ENCODE measurements at places on chromosomes 3 and 15.
A peak's percentile ranks its signal among the peaks of the same experiment; 100 is the strongest.

GRCh38 chr3:37024092-37024491 is 30.8 kb downstream of the MLH1 start:
- no peak for DNase-seq

DNA sequence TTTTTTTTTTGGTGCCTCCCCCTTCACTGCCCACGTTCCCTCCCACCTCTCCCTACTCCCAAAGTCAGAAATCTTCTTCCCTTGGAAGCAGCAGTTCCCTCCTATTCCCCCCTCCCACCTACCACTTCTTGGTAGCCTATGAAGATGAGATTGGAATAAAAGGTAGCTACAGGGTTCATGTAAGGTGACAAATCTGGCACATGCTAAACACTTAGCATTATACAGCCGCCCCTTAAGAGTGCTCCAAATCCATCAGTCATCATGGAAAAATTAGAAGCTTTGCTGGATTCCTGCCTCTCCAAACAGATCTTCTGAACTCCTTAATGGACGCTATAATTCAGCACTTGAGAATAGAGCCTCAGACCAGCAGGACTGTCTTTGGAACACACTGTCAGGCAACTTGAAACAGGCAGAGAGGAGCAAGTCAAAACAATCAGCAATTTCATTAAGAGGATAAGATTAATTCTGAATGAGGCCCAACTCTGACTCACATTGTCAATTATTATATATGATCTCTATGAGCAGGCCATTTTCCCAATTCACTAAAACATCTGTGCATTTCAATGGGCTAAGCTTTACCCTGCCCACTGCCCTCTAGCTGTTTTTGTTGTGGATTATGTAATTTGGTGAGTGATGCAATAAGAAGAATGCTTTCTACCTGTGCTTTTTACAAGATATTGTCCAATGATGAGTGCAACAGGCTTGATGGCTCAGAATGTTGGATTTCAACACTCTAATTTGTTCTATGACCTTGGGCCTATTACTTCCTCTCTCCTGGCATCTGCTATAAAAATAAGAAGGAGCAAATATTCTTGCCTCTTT is 34.6 kb upstream of the SPRED1 start:
- no peak for DNase-seq

- no peak for DNase-seq
Measured at GRCh38 chr3:11438646-11439045, 166.4 kb downstream of the ATG7 start.

- peak; percentile 42 for DNase-seq
Measured at GRCh38 chr15:70584838-70585706, 178.3 kb downstream of the UACA start.

GRCh38 chr3:72177075-72178050 is 392.4 kb upstream of the PROK2 start:
- no peak for DNase-seq

DNA sequence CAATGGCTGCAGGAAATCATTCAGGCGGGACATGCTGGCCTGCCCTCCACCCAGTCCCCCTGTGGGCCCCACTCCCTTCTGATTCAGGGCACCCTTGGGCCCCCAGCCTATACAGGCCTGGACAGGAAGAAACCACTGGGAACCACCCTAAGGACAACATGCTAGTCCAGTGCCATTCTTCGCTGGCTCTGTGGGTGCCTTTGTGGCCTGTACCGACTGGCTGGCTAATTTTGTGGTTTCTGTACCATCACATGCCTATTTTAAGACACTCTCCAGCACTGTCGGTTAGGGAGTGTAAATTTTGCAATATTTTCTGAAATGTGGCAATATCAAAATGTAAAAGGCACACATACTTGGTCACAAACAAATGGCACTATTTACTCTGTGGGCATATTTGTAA is 61.4 kb upstream of the POLG start:
- DNase-seq, result no peak

DNA sequence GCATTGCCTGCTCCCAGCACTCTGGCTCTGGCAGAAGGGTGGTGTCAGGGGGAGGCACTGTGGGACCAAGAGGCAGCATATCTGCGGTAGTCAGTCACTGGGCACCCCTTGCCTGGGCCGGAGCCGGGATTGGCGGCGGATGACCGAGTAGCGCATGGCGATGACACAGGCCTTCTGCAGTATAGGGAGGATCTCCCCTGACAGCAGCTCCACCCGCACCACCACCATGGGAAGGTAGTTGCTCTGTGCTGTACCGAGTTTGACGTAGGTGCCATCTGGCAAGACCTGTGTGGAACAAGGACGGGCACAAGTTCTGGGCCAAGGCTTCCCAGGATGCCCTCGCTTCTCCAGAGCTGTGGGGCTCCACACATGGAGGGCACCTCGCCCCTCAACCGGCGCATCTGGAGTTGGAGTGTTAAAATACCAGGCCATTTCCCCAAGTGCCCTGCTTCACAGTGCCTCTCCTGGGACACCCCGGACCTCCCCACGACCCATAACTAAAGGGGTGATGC is 6.6 kb downstream of the ACOX2 start:
- DNase-seq, result no peak

DNA sequence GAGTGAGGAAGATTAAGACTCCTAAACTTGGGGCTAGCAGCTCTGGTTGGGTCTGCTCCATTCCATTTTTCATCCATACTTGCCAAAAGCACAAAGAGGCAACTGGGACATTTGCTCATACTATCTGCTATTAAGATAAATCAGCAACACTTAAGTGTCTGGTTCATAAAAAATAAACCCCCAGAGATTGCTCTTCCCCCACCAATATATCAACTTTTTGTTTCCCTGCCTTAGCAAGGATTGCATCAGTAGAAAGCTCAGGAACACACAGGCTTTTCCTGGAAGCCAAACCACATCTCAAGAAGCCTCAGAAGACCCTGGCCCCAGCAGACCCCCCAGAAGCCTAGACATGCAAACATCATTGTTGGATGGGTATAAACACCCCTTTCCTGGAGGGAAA is 232.4 kb upstream of the WNT5A start:
- DNase-seq, result no peak

DNA sequence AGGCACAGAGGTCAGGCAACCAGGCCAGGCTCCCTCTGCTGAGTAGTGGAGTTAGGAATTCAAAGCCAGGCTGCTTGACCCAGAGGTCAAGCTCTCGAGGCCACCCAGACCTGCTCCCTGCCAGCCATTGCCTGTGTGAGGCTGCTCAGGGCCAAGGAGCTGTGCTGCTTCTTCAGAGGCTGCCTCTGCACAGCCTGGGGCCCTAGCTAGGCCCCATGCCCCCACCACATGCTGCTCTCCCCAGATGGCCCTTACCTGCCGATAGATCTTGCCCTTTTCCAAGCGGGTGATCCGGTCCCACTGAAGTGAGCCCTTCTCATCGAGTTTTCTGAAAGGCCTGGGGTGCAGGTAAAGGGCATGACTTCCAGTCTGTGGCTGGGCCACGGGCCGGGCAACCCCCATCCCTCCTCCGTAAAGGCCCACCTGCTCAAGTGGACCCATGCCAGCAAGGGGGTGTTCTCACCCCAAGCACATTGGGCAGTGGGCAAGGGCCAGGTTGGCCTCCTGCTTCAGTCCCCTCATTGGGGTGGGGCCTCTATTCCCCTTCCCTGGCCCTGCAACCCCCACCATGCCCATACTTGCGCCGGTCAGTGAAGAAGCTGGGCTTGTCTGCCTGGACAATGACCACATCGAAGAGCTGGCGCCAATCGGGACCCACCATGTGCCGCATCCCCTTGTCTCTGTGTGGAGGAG is 6.5 kb downstream of the NT5DC2 start:
- DNase-seq, result no peak

DNA sequence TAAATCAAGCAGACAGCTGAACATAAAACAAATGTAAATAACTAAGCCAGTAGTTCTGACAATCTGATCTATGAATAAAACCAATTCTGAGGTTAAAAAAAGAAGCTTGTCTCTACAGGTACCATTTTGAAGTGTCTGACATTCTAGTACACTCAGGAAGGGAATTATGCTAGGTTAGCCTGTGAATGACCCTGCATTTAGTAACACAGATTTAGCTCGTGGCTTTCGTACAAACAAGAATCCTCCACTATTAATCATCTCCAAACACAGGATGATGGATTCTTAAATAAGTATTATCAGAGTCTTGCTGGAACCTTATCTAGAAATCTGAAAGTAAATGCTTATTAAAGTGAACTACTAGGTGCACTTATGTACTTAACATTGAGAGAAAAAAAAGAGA is 1120.1 kb downstream of the ROBO1 start:
- no peak for DNase-seq

DNA sequence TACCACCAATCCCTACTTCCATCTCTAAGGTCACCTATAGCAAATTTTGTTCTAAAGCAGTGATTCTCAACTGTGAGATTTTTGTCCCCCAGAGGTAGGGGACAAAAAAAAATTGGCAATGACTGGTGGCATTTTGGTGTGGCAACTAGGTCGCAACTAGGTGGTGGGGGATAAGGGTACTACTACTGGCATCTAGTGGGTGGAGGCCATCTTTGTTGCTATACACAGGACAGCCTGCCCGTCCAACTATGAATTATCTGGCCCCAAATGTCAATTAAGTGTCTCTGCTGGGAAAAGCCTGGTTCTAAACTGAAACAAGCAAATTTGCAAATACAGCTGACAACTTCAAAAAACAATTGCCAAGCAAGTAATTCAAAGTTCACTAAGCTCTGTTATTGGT is 1.4 kb downstream of the MTMR10 start:
- DNase-seq, result no peak

- DNase-seq, result no peak
Measured at GRCh38 chr3:43014956-43015355, 35.8 kb downstream of the GASK1A start.

- peak; percentile 99 for DNase-seq
Measured at GRCh38 chr3:186108941-186109865, at the start of gene ETV5. Gene ETV5 (minus strand): TSS chr3:186109089. CDS start chr3:186105868, 3,221 bp downstream.

DNA sequence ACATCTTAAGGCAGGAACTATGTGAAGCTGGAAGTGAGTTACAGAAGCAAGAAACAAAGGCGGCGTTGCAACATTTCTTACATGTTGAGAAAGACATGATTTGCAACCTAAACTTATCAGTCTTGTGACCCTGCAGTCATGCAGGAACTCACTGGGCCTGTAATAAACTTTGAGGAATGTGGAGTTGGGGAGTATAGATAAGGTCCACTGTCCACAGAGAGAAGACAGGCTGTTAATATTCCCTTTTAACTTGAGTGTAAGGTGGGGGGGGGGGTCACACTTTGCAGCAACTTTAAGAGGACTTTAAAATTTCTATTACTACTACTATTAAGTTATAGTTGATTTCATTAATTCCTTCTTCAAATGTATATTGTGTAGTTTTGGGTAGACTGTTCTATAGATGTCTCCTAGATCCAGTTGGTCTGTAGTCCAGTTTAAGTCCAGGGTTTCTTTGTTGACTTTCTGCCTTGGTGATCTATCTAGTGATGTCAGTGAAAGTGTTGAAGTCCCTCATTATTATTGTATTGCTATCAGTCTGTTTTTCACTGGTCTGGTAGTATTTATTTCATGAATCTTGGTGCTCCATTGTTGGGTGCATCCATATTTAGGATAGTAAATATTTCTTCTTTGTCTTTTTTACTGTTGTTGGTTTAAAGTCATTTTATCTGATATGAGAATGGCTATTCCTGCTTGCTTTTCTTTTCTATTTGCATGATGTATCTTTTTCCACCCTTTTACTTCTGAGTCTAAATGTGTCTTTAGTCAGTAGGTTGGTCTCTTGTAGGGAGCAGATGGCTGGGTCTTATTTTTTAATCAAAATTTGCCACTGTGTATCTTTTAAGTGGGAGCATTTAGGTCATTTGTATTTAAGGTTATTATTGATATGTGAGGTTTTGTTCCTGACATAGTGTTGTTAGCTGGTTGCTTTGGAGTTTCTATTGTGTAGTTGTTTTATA is 15.6 kb upstream of the FAM98B start:
- DNase-seq, result no peak

DNA sequence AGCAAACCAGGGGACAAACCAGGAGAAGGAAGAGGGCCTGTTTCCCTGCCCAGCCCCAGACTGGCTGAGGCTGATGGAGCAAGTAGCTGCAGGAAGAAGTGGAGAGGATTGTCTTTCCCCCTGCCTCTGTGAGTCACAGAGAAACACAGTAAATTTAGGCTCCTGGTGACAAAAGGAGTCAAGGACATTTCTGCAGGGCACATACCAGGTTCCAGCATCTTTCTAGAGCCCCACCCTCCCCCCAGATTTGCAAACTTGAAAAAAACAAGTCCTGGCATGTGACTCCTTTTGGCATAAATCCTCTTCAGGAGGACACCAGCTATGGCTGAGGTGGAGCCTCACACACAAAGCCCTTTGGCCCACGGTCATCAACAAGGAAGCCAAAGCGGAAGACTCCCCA is 17.8 kb downstream of the PLD1 start:
- no peak for DNase-seq

- DNase-seq, result no peak
Measured at GRCh38 chr15:71777216-71777943, 33.0 kb upstream of the NR2E3 start.

- no peak for DNase-seq
Measured at GRCh38 chr3:134252766-134253165, 2.1 kb upstream of the RYK start.

DNA sequence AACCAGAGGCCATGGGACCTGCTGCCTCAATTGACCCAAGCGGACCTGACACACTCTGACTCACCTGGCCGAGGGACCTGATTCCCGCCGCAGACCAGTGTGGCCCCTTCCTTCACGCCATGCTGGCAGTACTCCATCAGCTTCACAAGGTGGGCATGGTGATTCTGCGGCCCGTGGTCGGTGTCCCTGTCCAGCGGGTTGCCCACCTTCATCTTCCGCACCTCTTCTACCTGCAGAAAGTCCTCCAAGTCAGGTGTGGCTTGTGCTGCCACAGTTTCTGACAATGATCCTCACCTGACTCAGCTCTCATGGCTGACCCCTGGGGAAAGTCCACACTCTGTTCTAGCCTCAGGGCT is 25.9 kb upstream of the SLC41A3 start:
- no peak for DNase-seq

DNA sequence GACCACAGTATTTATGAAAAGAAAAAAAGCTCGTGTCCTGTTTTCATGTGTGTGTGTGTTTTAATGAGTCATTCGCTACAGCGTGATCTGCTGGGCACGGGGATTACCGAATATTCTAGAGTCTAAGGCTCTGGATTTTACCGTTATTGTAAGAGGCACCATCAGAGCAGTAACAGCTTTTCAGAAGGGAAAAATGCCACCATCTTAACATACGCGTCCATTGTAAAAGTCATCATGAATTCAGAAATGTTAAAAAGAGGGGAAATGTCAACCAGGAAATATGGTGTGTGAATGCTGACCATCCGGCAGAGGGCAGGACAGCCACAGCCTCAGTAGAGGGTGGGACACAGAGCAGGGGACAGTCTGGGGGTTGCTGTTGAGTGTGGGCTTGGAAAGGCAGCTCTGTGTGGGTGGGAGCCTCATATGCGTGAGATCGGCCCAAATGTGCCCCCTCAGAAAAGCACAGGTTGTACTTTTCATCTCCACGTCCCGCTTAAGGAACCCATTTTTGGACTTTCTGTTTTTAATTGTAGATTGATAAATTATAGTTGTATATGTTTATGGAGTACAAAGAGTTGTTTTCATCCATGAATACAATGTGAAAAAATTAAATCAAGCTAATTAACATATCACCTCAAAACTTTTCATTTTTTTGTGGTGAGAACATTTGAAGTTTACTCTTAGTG is 69.6 kb downstream of the ASB7 start:
- no peak for DNase-seq

GRCh38 chr15:22224241-22224671 is 143.9 kb downstream of the OR4M2 start:
- no peak for DNase-seq
